Uterine smooth muscle cell (primary cell): ENCODE measurements at places on chromosomes 6 and 20. TPM values are rescaled to one million over a fixed set of nuclear protein-coding genes. Genes with fewer than 3 reads are reported as not detected.

The COL20A1 gene
- total RNA-seq: under 0.01 TPM in 1 of 2 replicates, not detected in the other

The CYP39A1 gene
- 0.44 and 1.7 TPM in 2 replicates for total RNA-seq

The EPHA7 gene
- 0.50 and 1.00 TPM in 2 replicates for total RNA-seq

The SPATS1 gene
- total RNA-seq: not detected in 2 replicates

The TAAR6 gene
- not detected in 2 replicates for total RNA-seq

The RGL2 gene
- total RNA-seq: 20.1 and 23.9 TPM in 2 replicates

The ZNF343 gene
- 12.7 and 14.7 TPM in 2 replicates for total RNA-seq
